Fibroblast of pulmonary artery (primary cell): ENCODE measurements at places on chromosomes 5 and 9.
A peak's percentile ranks its signal among the peaks of the same experiment; 100 is the strongest.

- no peak for DNase-seq
Observed at GRCh38 chr5:75678155-75678554, 39.1 kb downstream of the POC5 start.

- DNase-seq = peak; percentile 62
Observed at GRCh38 chr5:53041071-53041692, 52.0 kb downstream of the ITGA2 start.

GRCh38 chr5:151155775-151156506, 1.6 kb downstream of the ANXA6 start:
- peak; percentile 71 for DNase-seq

DNA sequence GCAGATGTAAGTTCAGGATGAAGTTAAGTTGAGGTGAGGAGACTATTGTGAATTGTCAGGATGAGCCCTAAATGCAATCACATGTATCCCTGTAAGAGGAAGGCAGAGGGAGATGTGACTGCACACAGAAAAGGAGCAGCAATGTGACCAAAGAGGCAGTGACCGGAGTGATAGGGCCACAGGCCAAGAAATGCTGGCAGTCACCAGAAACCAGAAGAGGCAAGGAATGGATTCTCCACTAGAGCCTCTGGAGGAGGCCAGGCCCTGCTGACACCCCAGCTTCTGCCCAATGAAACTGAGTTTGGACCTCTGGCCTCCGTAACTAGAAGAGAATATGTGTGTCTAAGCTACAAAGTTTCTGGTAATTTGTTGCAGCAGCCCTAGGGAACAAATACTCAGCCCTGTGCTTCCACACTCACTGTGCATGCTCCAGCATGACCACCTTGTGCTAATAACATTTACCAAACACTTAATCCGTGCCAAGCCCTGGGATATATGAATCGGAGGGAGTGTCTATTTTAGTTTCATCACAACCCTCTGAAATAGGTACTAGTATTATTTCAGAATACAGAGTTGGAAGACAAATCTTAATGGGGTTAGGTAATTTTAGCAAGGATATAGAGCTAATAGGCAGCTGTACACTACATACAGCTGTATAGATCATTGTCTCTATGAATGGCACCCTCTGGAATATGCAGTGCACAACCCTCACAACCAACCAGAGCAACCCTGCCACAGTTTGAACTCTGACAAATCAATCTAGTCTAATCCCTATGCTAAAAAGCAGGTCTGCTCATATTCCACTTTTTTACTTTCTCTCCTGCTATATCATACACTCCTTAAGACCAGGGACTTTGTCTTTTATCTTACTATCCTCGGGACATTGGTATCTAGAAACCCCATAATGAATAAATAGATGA, 7.8 kb upstream of the GPX8 start:
- peak; percentile 71 for DNase-seq

DNA sequence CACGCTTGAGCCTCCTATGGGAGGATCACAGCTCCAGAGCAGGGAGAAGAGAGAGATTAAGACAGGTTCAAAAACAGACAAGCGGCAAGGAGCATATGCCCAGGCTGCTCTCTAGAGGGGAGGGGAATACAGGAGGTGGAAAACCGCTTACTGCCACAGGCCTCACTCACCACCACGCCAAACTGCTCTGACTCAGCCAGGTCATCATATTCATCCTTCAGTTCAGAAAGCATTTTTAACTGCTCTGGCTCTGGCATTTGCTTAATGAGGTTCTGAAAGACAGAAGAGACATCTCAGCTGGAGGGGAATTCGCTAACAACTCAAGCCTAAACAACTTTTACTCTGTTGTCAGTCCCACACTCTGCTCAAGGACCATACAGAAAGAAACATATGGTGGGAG, 40.1 kb downstream of the PCDHGC5 start:
- DNase-seq = peak; percentile 67

DNA sequence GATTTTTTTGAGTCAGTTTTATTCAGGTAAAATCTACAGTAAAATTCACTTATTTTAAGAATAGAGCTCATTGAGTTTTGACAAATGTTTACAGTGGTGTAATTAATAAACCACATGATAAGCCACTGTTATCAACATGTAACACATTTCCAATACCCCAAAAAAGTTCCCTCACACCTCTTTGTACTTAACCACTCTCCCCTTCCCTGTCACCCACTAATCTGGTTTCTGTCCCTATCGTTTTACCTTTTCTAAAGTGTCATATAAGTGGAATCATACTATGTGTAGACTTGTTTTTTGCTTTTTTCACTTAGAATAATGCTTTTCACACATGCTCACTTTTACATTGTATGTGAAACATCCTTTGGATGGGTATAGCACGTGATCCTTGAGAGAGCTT, 127.2 kb downstream of the KDM4C start:
- DNase-seq = no peak

DNA sequence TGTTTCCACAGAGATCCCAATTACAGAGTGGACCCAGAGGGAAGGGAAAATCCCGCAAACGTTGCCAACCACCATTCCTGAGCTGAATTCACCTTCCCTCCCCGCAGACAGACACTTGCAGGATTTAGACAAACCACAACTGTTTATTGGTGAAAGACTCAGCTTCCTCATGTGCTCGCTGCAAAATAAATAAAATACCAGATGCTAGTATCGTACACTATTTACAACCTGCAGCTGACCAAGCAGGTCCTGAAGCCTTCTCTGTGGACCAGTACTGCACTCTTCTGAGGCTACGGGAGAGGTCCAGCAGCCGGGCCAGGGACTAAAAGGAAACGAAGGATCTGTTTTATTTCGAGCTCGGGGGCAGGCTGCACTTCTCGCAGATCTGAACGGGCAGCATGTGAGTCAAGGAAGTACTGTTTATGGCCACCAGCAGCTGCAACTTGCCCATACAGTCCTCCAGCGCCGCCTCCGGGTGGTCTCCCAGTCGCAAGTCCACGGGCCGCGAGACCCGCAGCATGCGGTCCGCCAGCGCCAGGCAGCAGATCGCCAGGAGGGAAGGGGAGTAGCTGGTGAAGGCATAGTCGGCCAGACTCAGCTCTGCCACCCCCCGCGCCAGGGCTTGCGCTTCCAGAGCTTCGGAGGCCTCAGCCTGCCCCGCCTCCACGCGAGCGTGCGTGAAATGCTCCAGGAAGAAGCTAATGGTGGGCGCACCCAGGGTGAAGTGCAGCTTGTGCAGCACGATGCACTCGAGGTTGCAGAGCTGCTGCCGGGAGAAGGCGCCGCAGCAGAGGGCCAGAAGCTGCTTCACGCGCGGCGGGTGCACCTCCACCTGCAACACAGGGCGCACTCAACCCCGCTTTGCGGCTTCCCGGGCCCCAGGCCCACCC, 2.1 kb downstream of the CCNO start:
- DNase-seq = no peak

DNA sequence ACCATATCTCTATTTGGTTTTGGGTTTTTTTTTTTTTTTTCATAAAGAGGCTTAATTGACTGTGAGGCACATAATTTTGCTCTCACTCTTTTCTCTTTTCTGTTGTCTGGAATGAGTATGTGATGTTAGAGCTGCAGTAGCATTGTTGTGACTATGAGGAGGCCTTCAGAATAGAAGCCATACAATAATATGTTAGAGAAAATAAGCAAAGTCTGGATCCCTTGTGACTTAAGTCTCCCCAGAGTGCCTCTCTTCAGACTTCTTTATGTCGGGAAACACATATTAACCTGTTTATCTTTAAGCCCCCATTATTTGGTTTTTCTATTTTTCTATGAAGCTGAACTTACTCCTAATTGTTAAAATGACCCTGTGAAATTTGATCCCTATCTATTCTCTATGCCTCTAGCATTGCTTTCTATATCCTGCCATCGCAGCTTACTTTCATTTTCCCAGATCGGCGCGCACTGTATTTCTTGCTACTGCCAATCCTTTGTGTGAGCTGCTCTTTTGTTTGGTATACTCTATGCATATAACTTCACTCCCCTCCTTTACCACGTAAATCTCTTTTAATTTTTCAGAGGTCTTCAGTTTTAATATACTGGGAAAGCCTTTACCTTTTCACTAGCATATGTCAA, 372.5 kb upstream of the KCNN2 start:
- DNase-seq = no peak

DNA sequence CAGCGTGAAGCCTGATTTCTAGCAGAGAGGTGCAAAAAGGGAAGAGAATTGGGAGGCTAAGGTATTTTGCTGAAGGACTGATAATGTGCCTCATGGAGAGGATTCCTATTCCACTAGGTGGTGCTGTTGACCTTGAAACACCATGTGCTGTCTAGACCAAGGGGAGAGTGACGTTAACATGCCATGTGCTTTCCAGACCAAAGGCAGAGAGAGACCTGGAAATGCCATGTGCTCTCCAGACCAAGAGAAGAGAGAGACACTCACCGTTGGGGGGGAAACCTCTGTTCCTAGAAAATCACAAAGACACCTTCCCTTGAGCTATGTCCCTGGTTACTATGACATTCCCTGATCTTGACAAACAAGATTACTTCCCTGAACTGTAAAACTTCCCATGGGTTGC, 286.0 kb upstream of the TUSC1 start:
- DNase-seq = peak; percentile 85

GRCh38 chr5:127416906-127417305, 100.5 kb upstream of the PRRC1 start:
- no peak for DNase-seq

GRCh38 chr5:160749682-160750081, 102.3 kb downstream of the ATP10B start:
- no peak for DNase-seq

- DNase-seq = no peak
Observed at GRCh38 chr9:113631871-113632665, 168.5 kb downstream of the RGS3 start.

GRCh38 chr5:59300930-59301329, 592.6 kb downstream of the PDE4D start:
- DNase-seq = no peak
